ENCODE measurements at places on chromosomes 5 and 9.

GRCh38 chr9:33233626-33234342, 6.2 kb upstream of the SPINK4 start:
- DNase-seq: no peak

DNA sequence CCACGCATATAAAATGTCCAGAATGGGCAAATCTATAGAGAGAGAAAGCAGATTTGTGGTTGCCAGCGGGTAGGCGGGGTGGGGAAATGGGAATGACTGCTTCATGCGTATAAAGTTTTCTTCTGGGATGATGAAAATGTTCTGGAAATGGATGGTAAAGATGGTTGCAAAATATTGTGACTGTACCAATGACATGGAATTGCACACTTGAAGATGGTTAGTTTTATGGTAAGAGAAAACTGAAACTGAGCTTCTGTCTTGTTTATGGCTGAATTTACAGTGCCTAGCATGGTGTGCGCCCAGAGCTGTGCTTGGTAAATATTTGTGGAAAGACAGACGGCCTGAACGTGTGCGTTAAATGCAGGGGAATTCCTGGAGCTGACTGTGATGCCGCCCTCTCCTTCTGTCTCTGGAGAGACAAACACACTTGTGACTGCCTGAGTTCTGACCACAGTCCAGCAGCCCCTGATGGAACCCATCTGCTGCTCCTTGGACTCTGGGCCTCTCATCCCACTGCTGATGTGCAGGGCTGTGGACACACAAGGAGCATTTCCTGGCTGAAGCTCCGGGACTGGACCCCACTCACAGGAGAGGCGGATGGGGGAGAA, 8.6 kb upstream of the PTGES start:
- DNase-seq: no peak

GRCh38 chr5:14775857-14776256, 95.7 kb downstream of the ANKH start:
- DNase-seq: no peak

DNA sequence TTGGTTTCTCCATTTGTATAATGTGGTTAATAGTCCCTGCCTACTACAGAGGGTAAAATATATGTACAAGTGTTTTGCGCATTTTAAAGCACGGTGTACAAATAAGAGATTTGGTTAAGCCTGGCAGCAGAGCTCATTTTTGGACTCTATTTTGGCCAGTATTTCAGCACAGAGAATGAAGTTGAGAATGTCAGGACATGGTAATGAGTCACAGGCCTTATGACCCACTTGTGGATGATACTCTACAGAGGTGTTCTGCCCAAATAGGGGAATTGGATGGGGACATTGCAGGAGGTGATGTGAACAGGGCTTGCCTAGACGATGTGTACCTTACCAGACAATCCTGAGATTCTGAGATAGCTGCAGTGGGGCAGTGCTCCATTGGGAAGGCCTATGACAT, 50.6 kb downstream of the MELK start:
- no peak for DNase-seq

DNA sequence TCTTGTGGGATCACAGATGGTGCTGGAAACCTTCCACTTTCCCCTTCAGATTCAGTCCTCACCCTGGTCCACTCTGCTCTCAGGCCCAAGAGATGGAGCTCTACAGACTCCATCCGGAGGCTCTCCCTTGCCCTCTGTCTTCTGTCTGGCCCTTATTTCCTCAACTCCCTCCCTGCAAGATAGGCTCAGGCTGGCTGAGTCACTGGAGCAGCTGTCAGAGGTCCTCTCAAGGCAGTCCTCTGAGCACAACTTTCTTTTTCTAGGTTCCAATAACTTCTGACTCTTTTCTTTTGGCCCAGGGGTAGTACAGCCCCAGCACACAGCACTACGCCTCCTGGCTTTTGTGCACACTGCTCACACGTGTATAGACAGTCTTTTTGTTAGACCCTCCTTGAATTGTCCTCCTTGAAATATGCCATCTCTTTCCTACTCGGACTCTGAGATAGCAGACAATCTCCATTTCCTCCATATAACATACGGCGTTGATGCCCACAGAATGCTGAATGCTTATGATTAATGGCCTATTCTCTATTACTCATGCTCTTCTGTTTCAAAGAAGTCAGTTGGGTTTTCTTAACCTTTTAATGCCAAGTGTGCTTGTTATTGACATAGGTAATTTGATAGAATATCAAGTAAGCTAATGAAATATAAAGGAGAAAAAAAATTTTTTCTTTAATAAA, 193.1 kb downstream of the SLC12A2 start:
- DNase-seq: no peak

DNA sequence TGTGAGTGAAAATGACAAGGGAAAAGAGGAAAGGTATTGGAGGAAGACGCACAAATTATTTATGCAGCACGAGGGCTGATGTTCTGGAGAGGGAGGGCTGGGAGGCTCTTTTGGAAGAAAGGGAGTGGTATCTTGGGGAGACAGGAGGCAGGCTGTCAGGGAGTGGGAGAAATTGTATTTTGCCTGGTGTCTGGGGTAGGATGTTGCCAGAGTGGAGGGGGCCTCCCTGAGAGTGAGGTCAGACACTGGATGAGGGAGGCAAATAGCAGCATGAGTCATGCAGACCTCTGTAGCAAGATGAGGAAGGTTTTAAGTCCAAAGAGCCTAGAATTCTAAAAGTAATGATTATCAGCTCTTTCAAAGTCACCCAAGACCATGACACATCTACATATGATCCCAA, 158.0 kb downstream of the DMRT2 start:
- no peak for DNase-seq

GRCh38 chr9:69469136-69469535, 144.1 kb downstream of the ENTREP1 start:
- no peak for DNase-seq

GRCh38 chr5:98368141-98368540, 405.3 kb upstream of the RGMB start:
- no peak for DNase-seq

GRCh38 chr9:138049779-138050471, 172.3 kb downstream of the CACNA1B start:
- DNase-seq: no peak

- DNase-seq: no peak
Measured at GRCh38 chr9:134648701-134649530, 7.3 kb downstream of the COL5A1 start.

Measured in naive thymus-derived CD8-positive, alpha-beta T cell (primary cell).